ENCODE measurements at places on chromosomes 12 and 14. TPM values are rescaled to one million over a fixed set of nuclear protein-coding genes. Genes with fewer than 3 reads are reported as not detected.

DNA sequence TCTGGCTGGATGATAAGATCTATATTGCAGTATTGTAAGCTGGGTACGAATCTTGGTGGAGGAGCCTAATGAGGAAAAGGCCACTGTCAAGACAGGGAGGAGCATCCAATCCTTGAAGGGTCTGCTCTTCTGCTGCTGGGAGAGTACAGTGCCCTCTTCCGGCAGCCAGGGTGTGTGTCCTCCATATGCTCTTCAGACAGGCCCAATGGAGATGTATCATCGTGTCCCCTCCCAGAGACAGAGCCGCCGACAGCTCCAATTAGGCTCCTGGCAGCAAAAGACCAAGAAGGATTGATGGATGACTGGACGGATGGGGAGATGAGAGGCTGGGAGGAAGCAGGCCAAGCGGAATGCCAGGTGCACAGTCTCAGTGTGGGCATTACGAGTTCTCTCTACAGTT, 51.6 kb upstream of the PIWIL1 start:
- DNase-seq, result no peak

- DNase-seq, result no peak
These were observed 84.5 kb upstream of the RTL1 start for GRCh38 chr14:100988011-100988410.

GRCh38 chr14:104151566-104152245, 13.3 kb downstream of the KIF26A start:
- no peak for DNase-seq

DNA sequence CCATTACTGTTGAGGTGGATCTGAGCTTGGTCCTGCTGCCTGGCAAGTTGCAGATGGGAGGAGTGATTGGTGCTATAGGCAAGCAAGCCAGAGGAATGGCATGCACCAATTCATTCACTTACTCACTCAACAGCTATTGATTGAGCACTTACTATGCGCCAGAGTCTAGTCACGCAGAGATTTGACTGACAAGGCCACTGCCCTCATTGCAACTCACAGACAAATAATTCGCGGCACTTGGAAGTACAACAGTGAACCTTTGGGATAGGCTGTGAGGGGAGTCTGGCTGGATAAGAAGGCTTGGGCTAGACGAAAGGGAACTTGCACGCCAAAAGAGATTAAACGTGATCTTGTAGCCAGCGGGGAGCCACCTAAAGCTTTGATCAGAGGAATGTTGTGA, 96.2 kb downstream of the NEDD1 start:
- DNase-seq, result no peak

DNA sequence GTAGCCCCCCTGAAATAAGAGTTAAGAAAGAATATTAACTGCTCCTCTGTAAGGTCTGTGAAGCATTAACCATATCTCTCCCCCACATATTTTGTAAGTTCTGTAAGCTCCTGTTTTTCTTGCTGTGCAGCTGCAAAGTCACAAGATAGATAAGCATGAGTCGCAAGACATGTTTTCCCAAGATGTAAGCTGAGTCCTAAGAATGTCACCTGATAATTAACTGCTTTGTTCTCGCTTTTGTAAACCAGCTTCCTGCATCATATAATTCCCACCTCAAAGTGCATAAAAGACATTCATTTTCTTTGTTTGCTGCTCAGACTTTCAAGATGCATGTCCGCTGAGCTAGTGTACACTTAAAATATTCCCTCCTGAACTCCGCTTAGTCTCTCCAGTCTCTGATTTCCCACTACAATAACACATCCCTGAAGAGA, 27.0 kb upstream of the PHC1 start:
- no peak for DNase-seq

DNA sequence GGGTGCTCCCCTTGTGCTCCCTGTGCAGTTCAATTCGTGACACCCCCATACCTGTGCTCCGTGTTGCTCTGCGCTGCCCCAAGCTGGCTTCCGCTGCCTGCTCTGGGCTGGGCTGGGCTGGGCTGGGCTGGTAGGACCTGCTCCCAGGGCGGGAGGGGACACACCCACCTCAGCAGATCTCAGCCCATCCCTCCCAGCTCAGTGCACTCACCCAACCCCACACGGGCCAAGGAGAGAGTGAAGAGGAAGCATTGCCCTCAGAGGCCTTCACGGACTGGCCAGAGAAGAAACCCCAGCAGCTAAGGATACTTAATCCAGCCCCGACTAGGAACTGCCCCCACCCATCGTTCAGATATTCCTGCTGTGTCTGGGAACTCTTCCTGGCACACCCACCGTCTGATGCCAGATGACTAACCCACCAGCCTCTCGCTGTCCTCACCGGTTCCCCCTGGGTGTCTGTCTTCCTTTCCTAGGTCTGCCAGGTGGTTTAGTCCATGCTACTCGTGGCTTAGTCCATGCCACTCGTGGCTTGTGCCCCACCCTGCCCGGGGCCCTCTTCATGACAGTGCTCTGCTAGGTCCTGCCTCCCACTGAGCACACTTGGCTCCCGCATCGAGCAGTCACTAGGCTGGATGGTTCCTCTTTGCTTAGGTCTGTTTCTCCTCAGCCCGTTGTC, at the start of gene LPAR5:
LPAR5 (minus strand) TSS at position 104 of the 676 bp plus-strand sequence. CDS start 14,711 bp downstream, outside the sequence.
- peak; percentile 46 for DNase-seq

DNA sequence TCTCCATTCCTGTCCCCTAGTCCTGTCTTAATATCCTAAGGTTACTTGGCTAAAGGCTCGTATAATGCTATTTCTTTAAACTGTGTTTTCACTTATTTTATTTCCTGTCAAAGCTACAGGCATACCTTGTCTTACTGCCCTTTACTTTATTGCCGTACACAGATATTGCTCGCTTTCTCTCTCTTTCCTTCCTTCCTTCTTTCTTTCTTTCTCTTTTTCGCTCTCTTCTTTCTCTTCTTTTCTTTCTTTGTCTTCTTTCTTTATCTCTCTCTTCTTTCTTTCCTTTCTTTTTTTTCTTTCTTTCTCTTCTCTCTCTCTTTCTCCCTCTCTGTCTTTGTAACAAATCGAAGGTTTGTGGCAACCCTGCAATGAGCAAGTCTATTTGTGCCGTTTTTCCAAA, 123.9 kb upstream of the ARHGAP5 start:
- DNase-seq, result no peak

GRCh38 chr14:81839056-81839455, 305.4 kb upstream of the SEL1L start:
- DNase-seq, result no peak

The LRRC10 gene
- not detected for total RNA-seq

DNA sequence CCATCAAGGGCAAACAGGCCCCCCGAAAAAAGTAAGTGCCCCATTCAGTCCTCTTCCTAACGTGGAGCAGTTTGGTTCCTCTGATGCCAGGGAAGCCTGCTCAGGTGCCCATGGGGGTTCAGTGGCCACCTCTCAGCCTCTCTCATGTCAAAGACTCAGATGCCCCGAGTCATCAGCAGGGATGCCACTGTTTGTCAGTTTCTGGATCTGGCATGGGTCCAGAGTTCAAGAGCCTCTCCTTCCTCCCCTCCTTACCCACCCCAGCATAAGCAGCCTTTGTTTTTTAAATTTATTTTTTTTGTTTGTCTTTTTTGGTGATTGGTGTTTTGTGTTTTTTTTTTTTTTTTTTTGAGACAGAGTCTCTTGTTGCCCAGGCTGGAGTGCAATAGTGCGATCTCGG, 11.3 kb downstream of the KMT5A start:
- no peak for DNase-seq

The POLR3B gene
- 4.4 TPM for total RNA-seq

The MYO1A gene
- 0.65 TPM for total RNA-seq

- DNase-seq, result no peak
These were observed 217.0 kb downstream of the KIF26A start for GRCh38 chr14:104355101-104356019.

The TAS2R13 gene
- total RNA-seq, result 0.25 TPM

DNA sequence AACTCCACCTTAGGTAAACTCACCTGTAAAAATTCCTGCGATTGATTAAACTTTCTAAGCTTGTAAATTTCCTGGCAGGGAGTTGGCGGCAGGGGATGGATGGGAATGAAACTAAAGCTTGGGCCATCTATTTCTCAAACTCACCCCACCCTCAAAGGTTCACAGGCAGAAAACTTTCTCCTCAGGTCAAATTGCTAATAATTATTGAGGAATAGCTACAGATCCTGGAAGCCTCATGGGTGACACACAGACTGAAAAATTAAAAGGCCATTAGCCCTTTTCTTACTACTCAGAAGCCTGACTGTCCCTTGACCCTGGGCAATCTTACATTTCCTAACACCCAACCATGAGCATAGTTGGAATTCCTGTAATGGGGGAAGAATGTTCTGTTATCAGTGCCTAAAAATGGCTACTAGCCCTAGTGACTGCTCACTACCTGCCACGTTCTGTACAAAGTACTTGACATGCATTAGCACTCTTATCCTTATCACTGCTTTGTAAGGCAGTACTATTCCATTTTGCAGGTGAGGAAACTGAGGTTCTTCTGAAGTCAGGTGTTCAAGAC, 12.4 kb upstream of the SYNDIG1L start:
- no peak for DNase-seq

GRCh38 chr12:67042697-67043131, 226.4 kb upstream of the CAND1 start:
- no peak for DNase-seq

The NKX2-1 gene
- not detected for total RNA-seq

- no peak for DNase-seq
These were observed 335.5 kb downstream of the ALG10 start for GRCh38 chr12:34357791-34358190.

DNA sequence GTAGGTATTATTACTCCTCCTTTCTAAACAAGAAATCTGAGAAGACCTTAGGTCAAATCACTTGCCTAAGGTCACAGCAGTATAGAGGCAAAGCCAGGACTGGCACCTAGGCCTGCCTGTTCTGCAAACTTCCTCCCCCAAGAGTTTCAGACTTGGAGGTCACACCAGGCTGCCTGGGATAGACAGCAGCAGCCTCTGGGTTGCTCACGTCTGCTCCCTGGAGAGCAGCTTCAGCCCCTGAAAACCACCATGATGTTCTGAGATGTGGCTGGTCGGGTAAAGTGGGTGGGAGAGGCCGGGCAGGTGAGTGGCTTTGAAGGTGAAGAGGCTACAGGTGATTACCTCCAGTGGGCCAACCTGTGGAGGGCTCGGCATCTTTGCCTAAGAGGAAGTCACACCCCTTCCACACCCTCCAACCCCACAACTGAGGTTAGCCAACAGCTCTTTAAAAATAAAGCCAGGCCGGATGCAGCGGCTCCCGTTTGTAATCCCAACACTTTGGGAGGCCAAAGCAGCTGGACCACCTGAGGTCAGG, 37.0 kb upstream of the PNMA1 start:
- DNase-seq, result peak; percentile 41

- DNase-seq, result no peak
These were observed 53.3 kb downstream of the ACACB start for GRCh38 chr12:109169686-109170085.

DNA sequence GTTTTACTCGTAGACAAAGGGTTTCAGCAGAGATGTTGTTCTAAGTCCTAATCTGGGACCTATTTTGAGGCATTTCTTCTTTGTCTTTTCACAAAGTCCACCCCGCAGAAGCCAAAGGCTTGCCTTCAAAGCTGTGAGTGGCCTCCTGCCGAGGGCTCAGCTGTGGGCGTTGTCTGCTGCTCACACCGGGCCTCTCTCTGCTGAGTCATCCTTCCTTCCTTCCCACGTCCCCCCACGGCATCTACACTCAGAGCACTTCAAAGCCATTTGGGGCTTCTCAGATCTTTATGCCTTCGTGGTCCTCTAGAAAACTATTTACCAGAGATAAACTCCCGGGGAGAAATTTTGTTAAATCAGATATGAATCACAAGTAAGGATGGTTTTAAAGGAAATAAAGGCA, 115.9 kb upstream of the TMPO start:
- peak; percentile 76 for DNase-seq

The NOVA1 gene
- total RNA-seq, result not detected

- DNase-seq, result no peak
These were observed 58.6 kb upstream of the ARHGAP5 start for GRCh38 chr14:32018391-32019092.

- no peak for DNase-seq
These were observed 11.1 kb upstream of the INF2 start for GRCh38 chr14:104678346-104678745.

GRCh38 chr12:76633415-76633814, 73.8 kb upstream of the OSBPL8 start:
- DNase-seq, result no peak

DNA sequence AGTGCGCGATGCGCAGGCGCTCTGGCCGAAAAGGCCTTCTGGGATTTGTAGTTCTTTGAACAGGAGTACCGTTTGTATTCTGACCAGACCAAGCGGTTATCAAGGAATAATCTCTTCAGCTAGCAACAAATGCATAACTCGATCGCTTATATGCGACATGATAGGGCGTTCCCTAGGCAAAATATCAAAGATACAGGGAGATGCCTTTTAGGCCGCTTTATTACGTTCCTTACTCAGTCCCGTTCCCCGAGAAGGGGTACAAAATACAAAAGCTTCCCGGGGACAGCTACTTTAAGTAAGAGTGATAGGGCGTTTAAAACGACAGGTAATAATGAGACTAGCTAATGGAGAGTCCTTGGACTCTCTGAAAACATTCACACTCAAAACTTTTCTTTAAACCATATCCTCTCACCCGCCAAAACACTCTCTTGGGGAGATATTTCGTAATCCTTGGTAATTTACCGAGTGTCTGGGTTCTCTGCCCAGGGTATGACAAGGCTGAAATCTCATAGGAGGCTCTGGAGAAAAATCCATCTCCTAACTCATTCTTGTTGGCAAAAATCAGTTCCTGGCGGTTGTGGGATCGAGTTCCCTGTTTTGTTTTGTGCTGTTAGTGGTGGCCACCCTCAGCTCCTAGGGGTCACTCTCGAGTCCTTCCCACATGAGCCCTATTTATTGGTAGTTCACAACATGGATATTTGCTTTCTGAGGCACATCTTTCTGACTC, 412 bp upstream of the SNW1 start:
- DNase-seq, result peak; percentile 19

GRCh38 chr12:56632701-56633467, 2.8 kb upstream of the BAZ2A start:
- DNase-seq, result no peak

- DNase-seq, result no peak
These were observed 16.6 kb downstream of the LRTM2 start for GRCh38 chr12:1836854-1837421.

DNA sequence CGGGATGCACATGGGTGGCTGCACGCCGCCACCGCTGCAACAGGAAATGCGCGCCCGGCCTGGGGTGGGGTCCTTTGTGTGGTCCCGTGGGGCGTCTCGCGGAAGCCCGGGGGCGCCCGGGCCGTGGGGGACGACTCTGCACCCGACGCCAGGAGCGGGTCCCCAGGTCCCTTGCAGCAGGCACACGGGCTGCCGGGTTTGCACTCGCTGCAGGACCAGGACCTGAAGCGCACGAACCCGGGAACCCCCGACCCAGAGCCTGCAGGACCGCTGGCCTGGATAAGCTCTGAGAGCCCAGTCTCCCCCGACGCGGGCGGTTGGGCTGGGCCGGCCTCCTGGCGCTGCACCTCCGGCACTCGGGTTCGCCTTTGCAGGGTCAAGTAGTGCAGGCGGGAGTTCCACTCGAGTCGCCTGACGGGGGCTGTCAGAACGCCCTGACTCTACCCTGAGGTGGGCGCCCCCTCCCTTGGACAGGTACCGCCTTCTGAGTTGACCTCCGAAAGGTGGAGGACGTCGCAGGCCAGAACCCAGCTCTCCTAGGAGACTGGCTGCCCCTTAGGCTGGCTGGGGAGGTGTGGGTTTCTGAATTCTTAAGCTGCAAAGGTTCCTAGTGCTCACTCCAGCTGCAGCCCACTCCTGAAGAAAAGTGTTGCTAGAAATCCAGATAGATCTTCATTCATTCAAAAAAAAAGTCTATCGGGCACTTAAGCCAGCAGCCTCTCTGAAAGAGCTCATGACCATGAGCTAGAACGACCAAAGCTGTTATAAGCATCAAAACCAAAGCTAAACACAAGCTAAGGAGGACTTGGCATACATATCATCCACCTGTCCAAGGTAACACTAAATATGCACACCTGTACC, 68.0 kb downstream of the RNF34 start:
- DNase-seq, result no peak

GRCh38 chr14:74237441-74237840, 1.8 kb upstream of the VSX2 start:
- no peak for DNase-seq

All from activated CD4-positive, alpha-beta memory T cell treated with anti-CD3 and anti-CD28 coated beads, Interleukin-2, amount 10 ng/mL, durations not matched to agents 7 days and 5 days (primary cell).